ENCODE measurements at places on chromosomes 5 and 9. TPM values are rescaled to one million over a fixed set of nuclear protein-coding genes. Genes with fewer than 3 reads are reported as not detected.

Gene IL4
- not detected for total RNA-seq

Gene WDR55
- 58.7 TPM for total RNA-seq

Gene STX17
- total RNA-seq = 30.5 TPM

Gene GIN1
- 11.0 TPM for total RNA-seq

Gene SLC1A1
- total RNA-seq = 39.5 TPM

Gene ARID3C
- total RNA-seq = not detected

Gene TTC39B
- 7.1 TPM for total RNA-seq

Gene PLAC8L1
- total RNA-seq = not detected

Measured in renal cortical epithelial cell (primary cell).